Tibial nerve (tissue), 4 donors: ENCODE measurements at places on chromosomes 12 and 14. TPM values are rescaled to one million over a fixed set of nuclear protein-coding genes. Genes with fewer than 3 reads are reported as not detected.

Gene COX8C
- total RNA-seq: not detected

Gene SMOC1
- total RNA-seq: 14.4 TPM

Gene NRL
- total RNA-seq: 7.0 TPM

Gene MANSC4
- 1.5 TPM for total RNA-seq

Gene SMCO3
- total RNA-seq: 8.1 TPM

Gene FOXA1
- not detected for total RNA-seq

Gene DTX1
- total RNA-seq: 27.5 TPM

Gene OR9K2
- not detected for total RNA-seq

Gene MYO1H
- not detected for total RNA-seq

Gene SERPINA9
- not detected for total RNA-seq

Gene LPAR5
- 3.6 TPM for total RNA-seq
